Endothelial cell of umbilical vein (primary cell): ENCODE measurements at places on chromosomes 4 and X. TPM values are rescaled to one million over a fixed set of nuclear protein-coding genes. Genes with fewer than 3 reads are reported as not detected.

LANCL3 gene
- total RNA-seq: 0.83 and 1.5 TPM in 2 replicates

DNA sequence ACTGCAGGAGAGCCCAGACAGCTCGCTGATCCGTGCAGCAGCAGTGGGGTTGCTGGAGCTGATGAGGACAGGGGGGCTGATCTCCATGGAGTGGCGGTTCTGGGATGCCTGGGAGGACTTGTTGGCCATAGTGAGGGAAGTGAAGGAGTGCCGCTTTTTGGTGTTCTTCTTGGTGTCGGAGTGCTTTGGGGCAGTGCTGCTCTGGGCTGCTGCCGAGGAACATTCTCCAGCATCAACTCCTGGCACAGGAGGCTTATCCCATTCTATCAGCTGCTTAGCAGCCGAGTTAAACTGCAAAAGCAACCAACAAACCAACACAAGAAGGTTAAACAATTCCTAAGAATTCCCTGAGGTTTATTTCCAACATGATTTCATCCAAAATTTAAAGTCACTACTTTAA is 126.3 kb upstream of the CBR4 start:
- no peak for DNase-seq
- no peaks in the 10 kb centered on the region for H3K27me3 ChIP-seq
- peak overlapping the region; percentile 3 for H3K27ac ChIP-seq

- no peaks in the 10 kb centered on the region for H3K4me1 ChIP-seq
- no peak overlapping the region for H3K27ac ChIP-seq
- no peaks in the 10 kb centered on the region for H3K36me3 ChIP-seq
- no peak overlapping the region for H3K4me3 ChIP-seq
- DNase-seq: no peak
Measured at GRCh38 chr4:151796106-151796505, 35.3 kb upstream of the GATB start.

DNA sequence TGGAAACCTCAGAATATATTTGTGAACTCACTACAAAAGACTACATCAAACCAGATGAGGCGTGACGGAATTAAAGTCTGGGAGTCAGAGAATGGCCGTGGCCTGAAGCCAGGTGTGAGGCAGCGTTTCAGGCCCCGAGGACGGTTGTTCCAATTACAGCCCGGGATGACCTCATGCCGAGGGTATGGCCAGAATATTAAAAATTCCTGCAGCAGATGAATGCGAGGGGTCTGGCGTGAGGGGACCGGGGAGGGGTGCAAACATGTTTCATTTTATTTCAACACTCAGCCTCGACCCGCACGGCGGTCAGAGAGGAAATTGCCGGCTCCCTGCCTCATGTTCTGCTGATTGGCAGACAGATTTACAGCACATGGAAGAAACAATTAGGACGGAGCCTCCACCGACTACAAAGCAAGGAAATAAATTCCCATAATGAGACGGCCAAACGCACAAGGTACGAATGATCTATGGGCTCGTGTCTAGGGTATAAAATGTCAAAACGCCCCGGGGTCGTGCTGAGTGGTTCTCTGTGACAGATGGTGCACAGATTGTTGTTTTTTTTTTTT is 289.7 kb downstream of the SHOX start:
- H3K27ac ChIP-seq: no peak overlapping the region
- no peaks in the 10 kb centered on the region for H3K36me3 ChIP-seq
- DNase-seq: no peak
- no peaks in the 10 kb centered on the region for H3K27me3 ChIP-seq

- DNase-seq: no peak
- H3K27ac ChIP-seq: no peak overlapping the region
- peaks cover 3% of the 10 kb centered on the region for H3K27me3 ChIP-seq
- H3K4me3 ChIP-seq: no peak overlapping the region
- H3K36me3 ChIP-seq: no peaks in the 10 kb centered on the region
Measured at GRCh38 chr4:4838051-4838935, 21.2 kb upstream of the MSX1 start.

GLRA2 gene
- not detected in 2 replicates for total RNA-seq

APEX2 gene
- 22.7 and 26.6 TPM in 2 replicates for total RNA-seq

- H3K36me3 ChIP-seq: no peaks in the 10 kb centered on the region
- no peaks in the 10 kb centered on the region for H3K4me1 ChIP-seq
- no peak overlapping the region for H3K4me3 ChIP-seq
- no peak for DNase-seq
Measured at GRCh38 chrX:93585661-93586060, 87.7 kb downstream of the NAP1L3 start.

GRCh38 chr4:123606946-123607542 is 210.4 kb downstream of the SPRY1 start:
- H3K27me3 ChIP-seq: no peaks in the 10 kb centered on the region
- H3K36me3 ChIP-seq: no peaks in the 10 kb centered on the region
- H3K4me1 ChIP-seq: no peaks in the 10 kb centered on the region
- no peak overlapping the region for H3K27ac ChIP-seq
- no peak for DNase-seq

DNA sequence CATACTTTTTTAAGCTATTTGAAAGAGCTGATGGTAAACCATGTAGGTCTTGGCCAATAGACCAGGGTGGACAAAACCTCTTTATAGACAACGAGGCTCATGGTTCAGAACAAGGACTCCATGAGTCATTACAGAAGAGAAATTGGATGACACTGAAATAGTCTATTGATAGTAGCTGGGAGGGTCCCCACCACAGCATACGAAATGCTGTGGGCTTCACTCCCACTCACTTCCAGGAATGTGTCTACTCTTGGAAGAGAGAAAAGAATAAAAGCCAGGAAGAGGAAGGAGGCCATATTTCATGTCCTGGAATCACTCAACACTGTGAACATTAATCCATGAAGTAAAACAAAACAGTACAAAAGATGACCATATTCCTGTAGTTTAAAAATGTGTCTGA is 82.3 kb upstream of the MXRA5 start:
- no peaks in the 10 kb centered on the region for H3K4me1 ChIP-seq
- DNase-seq: no peak
- H3K36me3 ChIP-seq: no peaks in the 10 kb centered on the region
- no peak overlapping the region for H3K4me3 ChIP-seq
- no peaks in the 10 kb centered on the region for H3K27me3 ChIP-seq

GRCh38 chr4:146835096-146835495 is 110.6 kb downstream of the TTC29 start:
- H3K4me1 ChIP-seq: no peaks in the 10 kb centered on the region
- no peaks in the 10 kb centered on the region for H3K36me3 ChIP-seq
- no peaks in the 10 kb centered on the region for H3K27me3 ChIP-seq
- DNase-seq: no peak
- H3K27ac ChIP-seq: no peak overlapping the region

KDR gene
- total RNA-seq: 139 and 145 TPM in 2 replicates

TSPAN6 gene
- total RNA-seq: 43.1 and 44.6 TPM in 2 replicates

HS6ST2 gene
- 0.49 and 0.55 TPM in 2 replicates for total RNA-seq

DNA sequence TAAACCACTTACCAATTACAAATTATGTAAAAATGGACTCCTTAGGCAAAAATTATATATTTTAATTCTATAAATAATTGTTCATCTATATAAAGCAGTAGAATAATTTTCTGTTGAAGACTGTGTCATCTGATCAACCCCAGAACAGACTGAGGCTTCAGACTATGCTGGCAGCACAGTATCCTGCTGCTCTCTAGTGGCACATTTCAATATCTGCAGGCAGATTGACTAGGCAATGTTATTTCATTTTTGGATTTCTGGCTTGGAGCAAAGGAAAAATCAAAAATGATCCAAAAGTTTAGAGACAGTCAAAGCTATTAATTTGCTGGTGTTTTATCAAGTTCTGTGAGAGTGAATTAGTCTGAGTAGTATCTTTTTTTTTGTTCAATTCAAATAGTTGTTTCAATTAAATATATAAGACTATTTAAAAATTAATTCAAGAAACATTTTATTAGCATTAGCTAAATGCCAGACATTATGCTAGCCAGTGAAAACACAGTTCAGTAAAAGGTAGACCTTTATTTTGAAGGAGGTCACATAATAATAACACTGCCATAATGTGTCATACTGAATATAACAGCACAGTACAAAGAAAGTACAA is 21.3 kb upstream of the SULT1E1 start:
- H3K4me3 ChIP-seq: no peak overlapping the region
- peak overlapping the region; percentile 17 for H3K27ac ChIP-seq
- H3K36me3 ChIP-seq: no peaks in the 10 kb centered on the region
- DNase-seq: peak; percentile 61
- H3K4me1 ChIP-seq: peaks cover 6% of the 10 kb centered on the region
